ENCODE measurements at places on chromosomes 7 and 10.

DNA sequence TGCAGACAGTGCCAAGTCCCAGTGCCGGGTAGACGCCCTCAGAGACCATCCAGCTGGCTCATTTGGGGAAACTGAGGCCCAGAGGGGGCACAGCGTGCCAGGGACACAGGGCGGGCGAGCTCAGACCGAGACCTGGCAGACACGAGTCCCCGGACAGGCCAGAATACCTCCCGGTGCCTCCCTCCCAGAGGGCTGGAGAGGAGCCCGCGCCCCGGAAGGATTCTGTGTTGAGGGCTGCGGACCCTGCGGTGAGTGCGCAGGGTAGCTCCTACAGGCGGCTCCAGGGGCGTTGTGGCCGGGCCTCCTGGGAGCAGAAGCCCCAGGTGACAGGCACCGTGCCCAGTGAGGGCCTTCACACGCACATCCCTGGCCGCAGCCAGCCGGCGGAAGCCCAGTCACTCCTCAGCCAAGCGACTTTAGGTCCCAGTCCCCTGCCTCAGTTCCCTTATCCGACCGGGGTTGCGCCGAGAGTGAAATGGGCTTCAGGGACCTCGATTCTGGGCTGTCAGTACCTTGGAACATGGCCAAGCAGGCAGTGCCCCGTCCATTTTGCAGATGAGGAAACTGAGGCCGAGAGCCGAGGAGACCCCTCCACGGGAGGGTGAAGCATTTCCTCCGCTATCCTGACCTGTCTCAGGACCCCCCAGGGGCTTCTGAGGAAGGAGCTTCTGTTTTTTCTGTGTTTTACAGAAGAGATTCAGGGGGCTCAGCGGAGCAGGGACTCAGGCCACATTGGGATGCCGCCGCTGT is 73.6 kb downstream of the ELFN1 start:
- no peak for DNase-seq

DNA sequence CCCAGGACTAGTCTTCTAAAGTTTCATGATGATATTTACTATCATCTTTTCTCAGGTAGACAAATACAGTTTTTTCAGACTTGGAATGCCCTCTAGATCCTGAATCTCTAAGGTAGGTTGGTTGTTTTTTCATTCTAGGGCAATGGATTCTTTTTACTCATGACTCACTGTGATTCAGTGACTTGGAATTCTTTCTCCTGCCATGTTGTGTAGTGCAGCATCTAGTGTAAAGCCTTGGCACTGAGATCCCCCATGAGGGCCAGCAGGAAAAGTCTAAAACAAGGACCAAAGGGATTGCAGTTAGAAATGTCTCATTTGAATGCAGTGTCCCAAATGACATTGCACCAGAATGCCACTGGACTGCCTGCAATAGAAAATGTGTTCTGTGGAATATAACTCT is 430.4 kb downstream of the NEBL start:
- no peak for DNase-seq

DNA sequence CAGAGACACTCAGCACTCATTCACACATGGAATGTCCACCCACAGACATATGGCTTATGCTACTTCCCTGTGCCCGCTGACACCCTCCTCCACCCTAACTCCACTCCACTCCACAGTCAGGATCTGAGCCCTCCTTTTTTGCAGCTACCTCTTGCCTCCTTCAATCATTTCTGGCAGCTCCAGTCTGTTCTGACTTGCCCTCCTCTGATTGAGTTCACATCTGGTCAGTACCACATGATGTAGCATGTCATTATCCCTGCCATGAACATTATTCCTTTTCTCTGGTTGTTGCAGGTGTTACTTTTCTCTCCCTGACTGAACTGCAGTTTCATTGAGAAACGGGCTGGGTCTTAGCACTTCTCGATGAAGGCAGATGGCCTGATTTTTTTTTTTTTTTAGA is 130.1 kb upstream of the EGR2 start:
- DNase-seq: no peak

GRCh38 chr10:118687472-118687871 is 67.3 kb downstream of the CACUL1 start:
- no peak for DNase-seq

GRCh38 chr10:123792248-123792978 is 99.2 kb downstream of the CPXM2 start:
- DNase-seq: no peak

GRCh38 chr7:27031289-27032172 is 64.3 kb downstream of the HOXA1 start:
- DNase-seq: no peak

GRCh38 chr7:5012985-5013384 is 32.7 kb upstream of the RBAK start:
- no peak for DNase-seq

- DNase-seq: no peak
These were observed 2.8 kb downstream of the PDGFA start for GRCh38 chr7:516606-517456.

DNA sequence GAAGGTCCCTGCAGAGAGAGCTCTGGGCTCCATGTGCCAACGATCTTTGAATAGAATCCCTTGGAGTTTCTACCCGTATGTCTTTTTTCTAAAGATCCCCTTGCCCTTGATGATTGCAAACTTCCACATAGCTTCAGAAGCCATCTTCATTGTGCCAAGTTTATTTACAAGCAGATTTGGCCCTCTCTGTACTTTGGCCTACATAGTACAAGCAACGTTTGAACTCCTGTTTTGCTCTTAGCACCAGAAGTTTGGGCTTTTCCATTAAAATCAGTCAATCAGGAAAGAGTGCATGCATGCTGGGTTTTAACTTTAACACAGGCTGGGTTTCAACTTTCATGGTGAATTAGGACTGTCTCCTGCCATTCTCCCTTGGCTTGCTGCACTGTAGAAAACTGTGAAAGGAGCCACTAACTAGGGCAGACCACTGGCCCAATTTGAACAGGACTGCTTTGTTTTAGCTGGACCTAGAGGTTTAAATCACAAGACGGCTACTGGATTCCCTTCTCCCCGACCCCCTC is 557.6 kb upstream of the GALNT17 start:
- no peak for DNase-seq

DNA sequence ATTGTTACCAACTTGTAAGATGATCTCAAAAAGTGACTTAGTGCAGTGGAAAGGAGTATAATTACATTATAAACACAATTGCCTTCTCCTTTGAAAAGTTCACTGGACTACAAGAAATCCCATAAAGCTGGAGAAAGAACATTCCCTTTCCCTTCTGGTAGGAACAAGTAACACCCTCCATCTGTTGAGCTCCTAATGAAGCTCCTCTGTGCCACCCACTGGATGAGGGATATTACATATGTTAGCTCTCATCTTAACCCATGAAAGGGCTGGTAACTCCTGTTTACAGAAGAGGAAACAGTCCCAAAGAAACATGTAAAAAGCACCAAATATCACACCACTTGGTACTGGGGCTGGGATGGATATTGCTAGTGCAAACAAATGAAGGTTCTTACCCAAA is 8.1 kb downstream of the PGAM1 start:
- DNase-seq: no peak

DNA sequence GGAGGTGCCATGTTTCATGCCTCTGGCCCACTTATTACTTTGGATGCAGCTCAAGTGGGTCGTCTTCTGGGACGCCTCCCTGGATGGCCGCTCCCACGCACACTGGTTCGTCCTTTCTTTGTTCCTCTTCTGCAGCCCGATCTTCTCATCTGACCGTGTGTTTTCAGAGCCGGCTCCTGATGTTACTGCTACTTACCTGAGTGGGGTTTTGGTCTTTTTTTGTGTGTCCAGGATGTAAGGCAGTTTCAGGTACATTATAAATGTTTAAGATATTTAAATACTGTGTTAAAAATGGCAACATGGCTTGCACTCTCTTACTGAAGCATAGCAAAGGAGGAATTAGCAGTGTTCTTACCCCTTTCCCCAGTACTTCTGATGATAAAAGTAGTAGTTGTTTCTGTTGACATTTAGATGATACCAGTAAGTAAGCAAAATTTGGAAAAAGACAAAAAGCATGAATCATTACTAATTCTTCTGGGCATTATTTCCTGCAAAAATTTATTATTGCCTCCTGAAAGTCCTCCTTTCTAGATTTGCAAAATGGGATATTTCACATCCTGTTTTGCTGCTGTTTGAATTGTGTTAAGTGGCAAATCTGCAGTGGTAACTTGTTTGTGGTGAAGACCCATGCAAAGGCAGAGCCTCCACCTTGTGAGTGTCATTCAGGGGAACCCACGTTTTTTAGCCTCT is 59.4 kb downstream of the SHH start:
- no peak for DNase-seq

GRCh38 chr10:72099600-72099921 is 11.2 kb upstream of the SPOCK2 start:
- no peak for DNase-seq

- no peak for DNase-seq
These were observed 211.2 kb upstream of the PODXL start for GRCh38 chr7:131767591-131767990.

DNA sequence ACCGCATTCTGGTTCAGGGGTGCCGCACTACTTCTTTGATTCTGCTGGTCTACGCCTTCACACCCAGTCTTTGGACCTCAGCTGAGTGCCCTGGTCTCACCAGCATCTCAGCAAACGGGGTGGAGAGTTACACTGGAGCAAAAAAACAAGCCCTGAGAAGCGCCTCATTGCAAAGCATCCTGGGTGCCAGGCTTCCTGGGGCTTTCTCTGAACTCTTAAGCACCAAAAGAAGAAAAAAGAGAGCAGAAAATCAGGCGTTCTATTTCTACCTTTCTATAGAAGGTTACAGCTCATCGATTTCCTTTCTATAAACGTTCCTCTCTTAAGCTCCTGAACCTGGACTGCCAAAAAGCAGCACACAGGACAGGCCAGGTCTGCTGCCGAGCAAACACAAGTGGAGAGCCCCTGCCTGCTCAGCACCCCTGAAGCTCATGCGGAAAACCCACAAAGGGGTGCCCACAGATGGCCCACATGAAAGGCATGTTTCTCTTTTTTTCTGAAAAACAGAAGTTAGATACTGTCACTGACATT is 217.9 kb downstream of the SFMBT2 start:
- DNase-seq: peak; percentile 67

DNA sequence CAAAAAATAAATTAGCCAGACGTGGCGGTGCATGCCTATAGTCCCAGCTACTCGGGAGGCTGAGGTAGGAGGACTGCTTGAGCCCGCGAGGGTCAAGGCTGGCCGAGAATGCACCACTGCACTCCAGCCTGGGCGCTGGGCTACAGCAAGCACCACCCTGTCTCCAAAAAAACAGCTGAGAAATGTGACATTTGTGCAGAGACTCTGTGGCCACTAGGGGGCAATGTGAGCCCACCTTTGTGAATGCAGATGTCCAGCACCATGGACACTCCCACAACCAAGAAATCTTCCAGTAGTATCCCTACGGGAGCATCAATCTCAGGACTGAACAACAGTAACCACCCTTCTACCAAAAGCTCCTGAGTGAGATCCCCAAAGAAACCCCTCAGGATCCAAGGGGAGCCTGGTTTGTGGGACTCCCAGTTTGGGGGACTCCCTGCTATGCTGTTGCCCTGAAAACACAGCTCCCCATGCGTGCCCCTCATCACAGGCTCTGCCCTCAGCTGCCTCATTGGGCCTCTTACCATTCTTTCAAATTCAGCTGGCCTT is 6.2 kb upstream of the AHCYL2 start:
- DNase-seq: peak; percentile 69

- no peak for DNase-seq
These were observed 564.2 kb downstream of the TCERG1L start for GRCh38 chr10:130747356-130747755.

DNA sequence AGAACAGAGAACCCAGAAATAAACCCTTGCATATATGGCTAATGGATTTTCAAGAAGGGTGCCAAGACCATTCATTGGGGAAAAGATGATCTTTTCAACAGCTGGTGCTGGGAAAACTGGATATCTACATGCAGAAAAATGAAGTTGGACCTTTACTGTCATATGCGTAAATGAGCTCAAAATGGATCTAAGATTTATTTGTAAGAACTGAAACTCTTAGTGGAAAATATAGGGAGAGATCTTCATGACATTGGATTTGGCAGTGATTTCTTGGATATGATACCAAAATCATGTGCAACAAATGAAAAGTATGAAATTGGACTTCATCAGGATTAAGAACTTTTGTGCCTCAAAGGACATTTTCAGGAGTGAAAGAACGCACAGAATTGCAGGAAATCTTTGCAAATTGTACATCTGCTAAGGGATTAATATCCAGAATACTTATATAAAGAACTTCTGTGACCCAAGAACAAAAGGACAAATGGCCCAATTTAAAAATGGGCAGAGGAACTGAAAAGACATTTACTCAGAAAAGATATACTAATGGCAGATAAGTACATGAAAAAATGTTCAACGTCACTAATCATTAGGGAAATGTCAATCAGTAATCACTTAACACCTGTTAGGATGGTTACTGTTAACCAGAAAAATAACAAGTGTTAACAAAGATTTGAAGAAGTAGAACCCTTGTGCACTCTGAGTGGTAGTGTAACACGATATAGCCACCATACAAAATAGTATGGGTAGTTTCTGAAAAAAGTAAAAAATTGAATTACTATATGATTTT is 6.1 kb downstream of the DBF4 start:
- no peak for DNase-seq

DNA sequence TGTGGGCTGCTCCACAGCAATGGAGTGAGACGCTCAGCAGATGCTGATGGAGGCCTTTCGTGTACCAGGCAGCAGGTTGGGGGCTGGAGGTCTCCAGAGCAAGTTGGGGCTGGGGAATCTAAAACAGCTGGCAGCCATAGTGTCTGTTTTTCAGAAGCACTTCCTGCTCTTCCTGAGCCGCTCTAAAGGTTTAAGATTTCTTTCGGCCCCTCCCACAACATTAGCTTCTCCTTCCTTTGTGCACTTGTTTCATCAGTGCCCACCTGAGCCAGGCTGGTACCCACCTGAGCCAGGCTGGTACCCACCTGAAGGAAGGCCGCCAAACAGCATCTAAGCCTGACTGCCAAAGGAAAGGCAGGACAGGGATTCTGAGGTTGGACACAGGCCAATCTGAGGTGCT is 18.4 kb upstream of the WAPL start:
- DNase-seq: no peak

- DNase-seq: no peak
These were observed 91.5 kb downstream of the PRPF18 start for GRCh38 chr10:13678101-13678843.

GRCh38 chr10:101778781-101779543 is 3.0 kb upstream of the FGF8 start:
- DNase-seq: no peak

- DNase-seq: no peak
These were observed 121.3 kb downstream of the SEMA3A start for GRCh38 chr7:84073186-84073875.

GRCh38 chr10:62744136-62744535 is 60.4 kb upstream of the ADO start:
- no peak for DNase-seq

DNA sequence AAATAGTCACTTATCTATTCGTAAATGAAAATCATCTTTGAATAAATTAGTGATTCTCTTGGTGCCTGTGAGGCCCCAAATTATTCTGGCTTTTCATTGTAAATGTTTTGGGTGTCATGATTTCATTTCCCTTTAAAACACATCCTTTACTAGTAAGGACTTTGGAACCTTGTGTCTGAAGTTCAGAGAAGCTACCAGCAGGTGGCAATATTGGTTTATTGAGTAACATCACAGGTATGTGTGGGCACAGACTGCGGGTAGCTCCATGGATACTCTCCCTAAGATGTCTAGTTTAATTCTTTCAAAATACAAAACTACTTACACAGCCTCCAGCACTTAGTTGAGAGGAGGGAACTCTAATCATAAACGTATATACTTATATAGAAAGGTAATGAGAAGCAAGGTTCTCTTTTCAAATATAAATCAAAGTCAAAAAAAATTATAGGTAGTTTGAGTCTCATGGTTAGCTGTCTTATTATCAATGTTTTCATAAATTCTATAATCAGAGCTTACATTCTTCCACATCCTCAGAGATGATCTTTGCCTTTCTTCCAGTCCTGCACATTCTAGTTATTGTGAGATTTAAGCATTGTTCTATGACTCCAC is 449.6 kb downstream of the GRM8 start:
- no peak for DNase-seq
